ENCODE measurements at places on chromosomes 7 and 10. TPM values are rescaled to one million over a fixed set of nuclear protein-coding genes. Genes with fewer than 3 reads are reported as not detected.

The RBM17 gene
- 269 TPM for total RNA-seq

The ZNF727 gene
- total RNA-seq = 0.18 TPM

The DDC gene
- total RNA-seq = not detected

- H3K27me3 ChIP-seq = no peaks in the 10 kb centered on the region
- no peaks in the 10 kb centered on the region for H3K4me1 ChIP-seq
- DNase-seq = no peak
- no peak overlapping the region for H3K27ac ChIP-seq
- H3K4me3 ChIP-seq = no peak overlapping the region
- H3K36me3 ChIP-seq = peaks cover 4% of the 10 kb centered on the region
Measured at GRCh38 chr10:119120413-119120867, 16.5 kb downstream of the DENND10 start.

GRCh38 chr7:131627735-131628190, 71.3 kb upstream of the PODXL start:
- H3K27me3 ChIP-seq = no peaks in the 10 kb centered on the region
- no peaks in the 10 kb centered on the region for H3K4me1 ChIP-seq
- H3K36me3 ChIP-seq = no peaks in the 10 kb centered on the region
- no peak overlapping the region for H3K27ac ChIP-seq

The POLR2J2 gene
- 8.2 TPM for total RNA-seq

DNA sequence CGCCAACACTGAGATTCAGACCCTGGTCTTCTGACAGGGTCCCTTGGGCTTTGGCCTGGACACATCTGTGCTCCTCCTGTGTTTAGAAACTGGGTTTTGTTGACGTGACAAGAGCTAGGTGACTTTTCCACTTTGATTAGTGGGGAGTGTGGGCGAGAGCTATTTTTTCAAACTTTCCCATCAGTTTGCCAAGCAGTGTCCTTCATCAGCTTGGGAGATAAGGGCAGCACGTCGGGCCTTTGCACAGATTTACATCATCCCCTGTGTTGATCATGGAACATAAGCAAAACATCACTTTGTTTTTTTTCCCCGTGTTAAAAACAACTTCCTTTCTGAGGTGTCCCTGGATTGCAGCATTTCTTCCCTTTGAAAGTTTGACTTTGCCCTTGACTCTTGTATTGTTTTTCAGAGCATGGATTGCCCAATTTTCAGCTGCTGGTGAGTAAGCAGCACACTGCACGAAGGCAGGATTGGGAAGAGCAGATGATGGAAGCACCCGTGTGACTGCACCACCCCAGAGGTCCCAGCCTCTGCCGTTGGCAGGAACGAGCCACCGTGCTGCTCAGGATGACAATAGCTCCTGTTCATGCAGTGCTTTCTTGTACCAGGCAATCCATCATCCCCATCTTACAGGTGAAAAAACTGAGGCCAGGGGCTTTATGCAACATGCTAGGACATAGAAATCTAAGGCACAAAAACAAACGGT, 6.4 kb upstream of the IGFBP1 start:
- no peaks in the 10 kb centered on the region for H3K27me3 ChIP-seq
- DNase-seq = no peak
- no peak overlapping the region for H3K27ac ChIP-seq
- no peak overlapping the region for H3K4me3 ChIP-seq
- no peaks in the 10 kb centered on the region for H3K36me3 ChIP-seq

DNA sequence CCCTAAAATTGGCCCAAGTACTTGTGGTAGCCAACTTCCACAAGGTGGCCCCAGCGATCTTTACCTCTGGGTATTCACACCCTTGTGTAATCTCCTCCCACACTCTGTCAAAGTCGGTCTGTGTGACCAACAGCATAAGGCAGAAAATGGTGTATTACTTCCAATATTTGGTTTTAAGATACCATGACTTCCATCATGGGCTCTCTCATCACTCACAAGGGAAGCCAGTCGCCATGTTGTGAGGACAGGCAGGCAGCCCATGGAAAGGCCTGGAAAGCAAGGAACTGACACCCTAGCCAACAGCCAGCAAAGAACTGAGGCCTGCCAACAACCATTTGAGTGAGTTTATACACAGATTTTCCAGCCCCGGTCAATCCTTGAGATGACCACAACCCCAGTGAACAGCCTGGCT, 91.0 kb upstream of the KMT2E start:
- H3K4me3 ChIP-seq = no peak overlapping the region
- H3K4me1 ChIP-seq = peaks cover 5% of the 10 kb centered on the region
- peak; percentile 64 for DNase-seq
- H3K27me3 ChIP-seq = no peaks in the 10 kb centered on the region
- H3K27ac ChIP-seq = no peak overlapping the region

DNA sequence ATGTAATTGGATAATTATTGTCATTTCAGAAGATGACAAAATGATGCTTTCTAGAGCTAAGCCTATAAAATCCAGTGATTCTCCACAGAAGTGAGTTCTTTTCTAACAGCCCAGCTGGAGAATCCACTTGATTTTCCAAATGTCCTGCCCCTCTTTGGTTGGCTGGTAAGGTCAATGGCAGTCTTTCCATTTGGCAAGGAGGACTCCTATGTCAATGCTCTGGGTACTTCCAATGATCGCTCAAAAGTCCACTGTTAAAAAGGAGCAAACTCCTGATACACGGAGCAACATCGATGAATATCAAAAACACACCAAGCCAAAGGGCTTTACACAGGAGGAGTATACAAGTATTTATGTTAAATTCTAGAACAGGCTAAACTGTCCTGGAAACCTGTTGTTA, 57.8 kb downstream of the STK17A start:
- H3K4me1 ChIP-seq = peaks cover 94% of the 10 kb centered on the region
- no peak for DNase-seq
- H3K36me3 ChIP-seq = peaks cover 41% of the 10 kb centered on the region
- H3K4me3 ChIP-seq = no peak overlapping the region

- no peaks in the 10 kb centered on the region for H3K36me3 ChIP-seq
- peaks cover 4% of the 10 kb centered on the region for H3K4me1 ChIP-seq
- no peak for DNase-seq
Measured at GRCh38 chr10:80664071-80664680, 126.5 kb downstream of the SH2D4B start.

DNA sequence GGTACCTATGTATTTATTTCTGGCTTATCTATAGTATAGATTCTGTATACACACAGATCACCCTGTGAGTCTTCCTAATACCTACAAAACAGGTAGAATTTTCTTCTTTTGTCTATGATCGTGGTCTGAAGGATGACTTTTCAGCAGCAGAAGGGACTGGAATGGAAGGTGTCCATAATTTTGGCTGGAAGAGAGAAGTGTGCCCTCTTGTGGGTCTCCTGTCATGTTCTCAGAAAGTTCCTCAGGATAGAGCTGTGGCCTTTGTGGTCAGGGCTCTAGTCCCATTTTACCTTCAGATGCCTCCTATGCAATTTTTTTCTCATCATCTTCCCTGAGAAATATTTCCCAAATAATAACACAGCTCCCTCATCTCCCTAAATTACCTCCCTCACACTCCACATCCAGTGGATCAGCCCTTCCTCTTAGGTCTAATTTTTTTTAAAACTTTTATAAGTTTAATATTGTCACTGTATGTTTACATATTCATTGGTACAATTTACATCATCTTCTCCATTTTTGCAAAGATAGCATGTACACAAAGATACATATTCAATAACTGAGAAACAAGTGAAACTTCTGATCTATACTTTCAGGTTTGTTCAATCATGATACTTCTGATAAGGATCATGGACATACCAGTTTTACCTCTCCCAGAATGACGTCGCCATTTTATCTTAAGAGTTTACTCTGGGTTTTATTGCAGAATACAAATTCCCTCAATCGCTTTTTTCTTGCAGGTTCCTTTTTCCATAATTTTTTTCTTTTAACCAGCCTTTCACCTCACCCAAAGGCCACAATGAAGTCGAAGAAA, 112.7 kb downstream of the REEP3 start:
- H3K4me3 ChIP-seq = no peak overlapping the region
- no peaks in the 10 kb centered on the region for H3K4me1 ChIP-seq
- no peaks in the 10 kb centered on the region for H3K36me3 ChIP-seq
- DNase-seq = no peak
- no peaks in the 10 kb centered on the region for H3K27me3 ChIP-seq
- no peak overlapping the region for H3K27ac ChIP-seq

The ACSM6 gene
- not detected for total RNA-seq

GRCh38 chr10:45599646-45600045, 72.9 kb downstream of the ZFAND4 start:
- H3K27ac ChIP-seq = no peak overlapping the region
- no peak for DNase-seq
- no peak overlapping the region for H3K4me3 ChIP-seq
- no peaks in the 10 kb centered on the region for H3K36me3 ChIP-seq

DNA sequence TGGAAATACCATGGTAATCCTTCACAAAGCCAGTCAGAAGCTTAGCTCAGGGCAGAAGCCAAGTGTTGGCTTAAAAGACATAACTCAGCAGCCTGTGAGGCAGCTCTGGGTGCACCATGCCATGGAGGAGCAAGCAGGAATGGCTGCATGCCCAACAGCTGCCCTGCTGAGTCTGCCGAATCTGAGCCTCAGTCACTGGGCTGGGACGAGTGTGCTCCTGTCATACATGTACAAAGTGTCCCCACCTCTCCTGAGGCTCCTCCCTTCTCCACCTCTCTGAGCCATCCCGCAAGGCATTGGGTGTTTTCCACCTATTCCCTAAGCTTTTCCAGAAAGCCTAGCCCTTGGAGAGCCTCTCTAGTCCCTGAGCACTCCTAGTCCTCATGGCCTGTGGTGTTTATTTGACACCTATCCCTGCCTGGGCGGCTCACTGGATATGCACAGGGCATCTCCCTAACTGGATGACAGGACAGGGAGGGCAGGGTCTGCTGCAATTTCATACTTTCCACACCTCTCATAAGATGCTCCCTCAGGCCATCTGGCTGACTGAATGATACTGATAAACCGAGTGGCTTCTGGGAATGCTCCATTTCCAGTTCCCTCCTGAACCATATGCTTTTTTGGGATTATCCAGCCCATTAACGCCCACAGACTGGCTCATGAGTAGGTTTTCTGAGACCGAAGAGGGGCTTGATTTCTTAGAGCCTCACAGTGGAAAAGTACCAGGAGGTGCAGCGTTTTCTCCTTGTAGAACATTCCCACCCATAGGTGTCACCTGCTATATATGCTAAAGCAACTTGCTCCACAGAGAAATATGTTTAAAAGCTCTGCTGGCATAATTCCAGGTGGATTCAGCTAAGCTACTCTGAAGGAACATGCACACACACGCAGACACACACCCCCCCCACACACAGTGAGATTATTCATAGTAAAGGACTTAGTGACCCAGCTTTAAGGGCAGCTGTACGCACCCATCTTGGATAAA, 199.3 kb downstream of the SNX10 start:
- no peaks in the 10 kb centered on the region for H3K4me1 ChIP-seq
- DNase-seq = no peak
- no peak overlapping the region for H3K27ac ChIP-seq
- no peaks in the 10 kb centered on the region for H3K36me3 ChIP-seq

The PNLIPRP1 gene
- not detected for total RNA-seq

The TWIST1 gene
- total RNA-seq = 0.18 TPM

DNA sequence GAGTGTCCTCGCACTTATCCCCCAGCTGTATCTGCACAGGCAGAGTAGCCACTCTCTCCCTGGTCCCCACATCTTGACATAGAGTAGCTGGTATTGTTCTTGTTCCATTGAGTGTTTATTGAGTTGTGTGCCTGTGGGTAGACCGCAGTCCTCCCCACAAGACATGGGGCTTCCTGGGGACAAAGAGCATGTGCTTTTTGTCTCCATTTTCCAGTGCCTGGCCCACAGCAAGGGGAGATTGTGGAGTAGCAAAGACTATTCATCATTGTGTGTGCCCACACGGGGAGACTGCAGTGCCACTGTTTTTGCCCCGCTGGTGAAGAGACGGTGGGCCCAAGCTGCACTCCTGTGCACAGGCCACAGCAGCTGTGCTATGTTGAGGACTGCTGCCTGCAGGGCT, 63.5 kb downstream of the FRMPD2 start:
- H3K27me3 ChIP-seq = no peaks in the 10 kb centered on the region
- no peak overlapping the region for H3K27ac ChIP-seq
- H3K4me1 ChIP-seq = no peaks in the 10 kb centered on the region
- no peaks in the 10 kb centered on the region for H3K36me3 ChIP-seq
- DNase-seq = no peak

- no peak overlapping the region for H3K4me3 ChIP-seq
- no peaks in the 10 kb centered on the region for H3K36me3 ChIP-seq
- no peak overlapping the region for H3K27ac ChIP-seq
- no peak for DNase-seq
Measured at GRCh38 chr10:49106451-49106850, 8.9 kb downstream of the VSTM4 start.

- H3K4me3 ChIP-seq = no peak overlapping the region
- DNase-seq = no peak
- no peak overlapping the region for H3K27ac ChIP-seq
Measured at GRCh38 chr10:24177636-24178035, 31.3 kb upstream of the KIAA1217 start.

GRCh38 chr10:93245147-93245546, 171.5 kb downstream of the CYP26A1 start:
- no peaks in the 10 kb centered on the region for H3K4me1 ChIP-seq
- DNase-seq = no peak
- H3K27ac ChIP-seq = no peak overlapping the region
- H3K27me3 ChIP-seq = no peaks in the 10 kb centered on the region
- no peaks in the 10 kb centered on the region for H3K36me3 ChIP-seq

Measured in CD8-positive, alpha-beta memory T cell (primary cell).